ENCODE measurements at places on chromosomes 1 and 21.

DNA sequence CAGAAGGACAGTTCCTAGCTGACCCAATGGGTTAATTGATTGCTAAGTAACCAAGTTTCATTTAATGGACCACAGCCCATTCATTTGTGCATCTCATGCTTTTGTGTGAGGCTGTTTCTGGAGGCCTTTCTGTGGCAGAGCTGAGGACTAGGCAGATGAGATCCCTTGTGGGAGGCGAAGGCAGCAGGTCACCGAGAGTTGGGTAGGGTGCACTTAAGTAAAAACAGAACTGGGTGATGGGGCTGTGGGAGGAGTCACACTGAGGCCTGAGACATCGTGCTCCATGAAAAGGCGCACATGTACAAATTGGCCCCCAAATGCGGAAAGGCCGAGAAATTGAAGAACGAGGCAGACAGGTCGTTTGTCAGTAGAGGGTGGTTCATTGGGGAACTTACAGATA lies 60.9 kb downstream of the S100B start:
- DNase-seq: no peak

DNA sequence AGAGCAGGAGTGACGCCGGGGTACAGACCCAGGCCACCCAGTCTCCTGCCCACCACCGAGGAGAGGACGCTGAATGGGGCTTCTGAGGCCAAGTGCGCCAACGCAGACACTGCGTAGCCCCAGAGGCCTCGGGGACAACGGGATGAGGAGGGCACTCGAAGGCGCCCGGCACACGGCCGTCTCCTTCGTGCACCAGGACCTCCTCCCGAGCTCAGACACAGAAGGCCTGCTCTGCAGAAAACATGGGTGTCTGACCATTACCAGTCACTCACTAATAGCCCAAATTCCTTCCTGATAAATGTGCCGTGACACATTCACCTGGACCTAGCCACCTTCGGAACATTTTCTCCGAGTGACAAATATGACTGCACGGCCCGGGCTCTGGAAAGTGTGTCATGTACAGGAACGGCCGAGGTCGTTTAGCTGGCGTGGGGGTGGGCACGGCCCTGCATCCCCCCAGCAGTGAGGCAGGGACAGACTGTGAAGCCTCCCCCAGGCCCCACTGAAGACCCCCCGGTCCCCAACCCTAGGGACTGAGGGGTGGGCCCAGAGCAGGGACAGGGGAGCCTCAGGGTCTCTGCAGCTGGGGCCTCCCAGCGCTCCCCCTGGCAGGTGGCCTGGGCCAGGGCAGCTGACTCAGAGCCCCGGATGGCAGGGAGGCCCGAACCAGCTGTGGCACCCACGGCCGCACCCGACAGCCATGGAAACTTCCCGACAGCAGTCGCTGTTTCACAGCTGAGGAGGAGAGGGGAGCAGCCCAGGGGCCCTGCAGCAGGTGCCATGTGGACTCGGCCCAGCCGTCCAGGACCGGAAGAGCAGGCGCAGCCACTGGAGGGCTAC lies 16.7 kb upstream of the COL6A2 start:
- no peak for DNase-seq

- DNase-seq: no peak
Measured at GRCh38 chr1:155052439-155053395, 1.6 kb downstream of the ADAM15 start.

- no peak for DNase-seq
Measured at GRCh38 chr1:76266762-76267161, 192.2 kb downstream of the ST6GALNAC3 start.

- DNase-seq: no peak
Measured at GRCh38 chr1:30706528-30706927, 16.9 kb downstream of the MATN1 start.

GRCh38 chr21:35226328-35226727 lies 177.2 kb upstream of the RUNX1 start:
- DNase-seq: no peak

GRCh38 chr1:56105397-56105796 lies 474.0 kb downstream of the PLPP3 start:
- DNase-seq: no peak

GRCh38 chr1:31763671-31764311 lies 349 bp downstream of the ADGRB2 start:
- no peak for DNase-seq

DNA sequence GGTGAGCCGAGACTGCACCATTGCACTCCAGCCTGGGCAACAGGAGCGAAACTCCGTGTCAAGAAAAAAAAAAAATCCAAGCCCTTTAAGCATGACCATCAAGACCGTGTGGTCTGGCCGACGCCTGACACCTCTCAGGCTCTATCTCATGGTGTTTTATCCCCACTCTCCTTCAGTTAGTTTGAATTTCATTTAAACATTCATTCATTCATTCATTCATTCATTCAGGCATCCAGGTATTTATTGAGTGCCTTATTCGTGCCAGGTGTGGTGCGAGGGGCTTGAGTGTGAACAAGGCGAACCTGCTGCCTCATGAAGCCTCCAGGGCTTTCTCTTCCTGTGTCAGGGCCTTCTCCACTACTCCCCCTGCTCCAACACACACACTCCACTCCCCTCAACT lies 22.6 kb upstream of the OPRD1 start:
- DNase-seq: no peak

GRCh38 chr1:231013391-231014015 lies 26.6 kb downstream of the FAM89A start:
- DNase-seq: no peak

DNA sequence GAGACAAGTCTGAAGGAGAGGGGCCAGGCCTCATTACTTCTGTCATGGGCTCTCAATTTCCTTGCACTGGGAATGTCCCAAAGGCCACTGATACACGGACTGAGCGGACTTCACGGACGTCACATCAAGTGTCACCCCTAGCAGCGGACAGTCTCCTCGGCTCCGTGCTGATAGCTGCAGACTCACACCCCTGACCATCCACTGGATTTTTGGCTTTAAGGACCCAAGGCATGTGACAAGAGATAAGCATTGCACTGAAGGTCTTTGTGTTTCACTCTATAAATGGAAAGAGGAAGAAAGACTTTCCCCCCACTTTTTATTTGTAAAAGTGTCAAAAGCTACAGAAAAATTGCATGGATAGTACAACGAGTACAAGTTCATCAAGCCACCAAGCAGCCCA lies 200.4 kb upstream of the FGGY start:
- DNase-seq: no peak

DNA sequence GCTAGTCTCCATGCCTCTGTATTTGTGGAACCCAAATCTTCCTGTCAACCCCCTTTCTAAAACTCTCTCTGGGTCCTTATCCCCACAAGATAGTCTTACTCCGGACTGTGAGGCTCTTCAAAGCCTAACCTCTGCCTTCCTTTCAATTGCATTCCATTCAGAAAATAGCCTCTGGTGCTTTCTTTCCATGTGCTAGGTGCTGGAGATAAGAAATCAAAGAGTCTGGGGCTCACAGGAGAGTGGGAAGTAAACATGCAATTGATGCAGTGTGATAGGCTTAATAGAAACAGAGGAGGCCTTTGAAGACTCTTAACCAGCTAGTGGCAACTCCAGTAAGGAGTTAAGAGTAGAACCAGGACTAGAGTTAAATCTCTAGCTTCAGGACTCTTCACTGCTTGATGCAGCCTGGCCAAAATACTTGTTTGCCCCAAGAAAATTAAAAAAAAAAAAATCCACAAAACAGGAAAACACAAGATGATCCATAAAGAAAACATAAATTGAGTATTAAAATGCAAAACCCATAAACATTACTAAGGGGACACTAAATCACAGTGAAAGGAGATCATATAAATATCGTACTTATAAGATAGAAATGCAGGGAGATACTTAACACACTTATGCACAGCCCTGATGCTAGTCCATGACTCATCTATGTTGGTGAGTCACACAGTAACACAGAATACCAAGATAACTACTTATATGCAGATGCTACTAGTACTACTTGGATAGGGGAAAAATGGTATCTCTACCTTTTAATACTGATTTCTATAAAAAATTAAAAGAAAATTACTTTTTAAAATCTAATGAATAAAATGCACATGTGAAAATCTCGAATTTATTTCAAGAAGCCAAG lies 341.5 kb downstream of the KCNH1 start:
- DNase-seq: no peak

- DNase-seq: no peak
Measured at GRCh38 chr1:109396871-109397580, 692 bp downstream of the SORT1 start.

DNA sequence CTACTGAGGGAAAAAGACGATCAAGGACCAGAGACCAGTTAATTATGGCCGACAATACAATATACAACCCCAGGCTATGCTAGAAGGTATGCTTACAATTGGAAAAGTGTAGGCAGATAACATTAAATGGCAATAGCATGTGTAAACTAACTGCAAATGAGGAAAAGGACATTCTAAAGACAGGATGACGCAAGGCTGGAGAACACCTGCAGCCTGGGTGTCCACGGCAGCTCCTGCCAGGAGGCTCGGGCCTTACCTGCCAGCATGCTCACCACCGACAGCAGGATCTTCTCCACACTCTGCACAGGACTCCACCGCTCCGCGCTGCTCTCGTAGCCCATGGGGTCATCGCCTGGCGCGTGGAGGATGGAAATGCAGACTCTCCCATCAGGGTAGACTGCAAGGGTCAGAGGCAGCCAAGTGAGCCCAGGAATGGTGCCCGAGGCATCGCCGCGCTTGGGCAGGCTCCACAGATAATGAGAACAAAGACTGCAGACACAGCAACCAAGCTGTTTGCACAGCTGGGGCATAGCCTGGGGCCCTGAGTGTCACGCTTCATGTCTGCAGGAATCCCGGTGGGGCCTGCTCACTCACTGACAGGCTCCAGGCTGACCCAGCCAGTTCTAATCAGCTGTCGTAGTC lies 28.2 kb downstream of the UBE2G2 start:
- DNase-seq: no peak

DNA sequence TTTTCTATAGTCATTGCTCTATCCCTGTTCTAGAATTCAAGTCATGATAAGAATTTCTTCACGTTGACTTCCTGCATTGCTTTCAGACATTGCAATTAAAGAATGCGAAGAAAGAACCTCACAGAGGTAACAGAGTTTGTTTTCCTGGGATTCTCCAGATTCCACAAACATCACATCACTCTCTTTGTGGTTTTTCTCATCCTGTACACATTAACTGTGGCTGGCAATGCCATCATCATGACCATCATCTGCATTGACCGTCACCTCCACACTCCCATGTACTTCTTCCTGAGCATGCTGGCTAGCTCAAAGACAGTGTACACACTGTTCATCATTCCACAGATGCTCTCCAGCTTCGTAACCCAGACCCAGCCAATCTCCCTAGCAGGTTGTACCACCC lies 10.6 kb downstream of the APCS start:
- no peak for DNase-seq

- DNase-seq: no peak
Measured at GRCh38 chr1:220084460-220084859, 5.1 kb downstream of the BPNT1 start.

Data from NCI-H1930 (cell line).